ENCODE measurements at places on chromosomes 6 and 20.

DNA sequence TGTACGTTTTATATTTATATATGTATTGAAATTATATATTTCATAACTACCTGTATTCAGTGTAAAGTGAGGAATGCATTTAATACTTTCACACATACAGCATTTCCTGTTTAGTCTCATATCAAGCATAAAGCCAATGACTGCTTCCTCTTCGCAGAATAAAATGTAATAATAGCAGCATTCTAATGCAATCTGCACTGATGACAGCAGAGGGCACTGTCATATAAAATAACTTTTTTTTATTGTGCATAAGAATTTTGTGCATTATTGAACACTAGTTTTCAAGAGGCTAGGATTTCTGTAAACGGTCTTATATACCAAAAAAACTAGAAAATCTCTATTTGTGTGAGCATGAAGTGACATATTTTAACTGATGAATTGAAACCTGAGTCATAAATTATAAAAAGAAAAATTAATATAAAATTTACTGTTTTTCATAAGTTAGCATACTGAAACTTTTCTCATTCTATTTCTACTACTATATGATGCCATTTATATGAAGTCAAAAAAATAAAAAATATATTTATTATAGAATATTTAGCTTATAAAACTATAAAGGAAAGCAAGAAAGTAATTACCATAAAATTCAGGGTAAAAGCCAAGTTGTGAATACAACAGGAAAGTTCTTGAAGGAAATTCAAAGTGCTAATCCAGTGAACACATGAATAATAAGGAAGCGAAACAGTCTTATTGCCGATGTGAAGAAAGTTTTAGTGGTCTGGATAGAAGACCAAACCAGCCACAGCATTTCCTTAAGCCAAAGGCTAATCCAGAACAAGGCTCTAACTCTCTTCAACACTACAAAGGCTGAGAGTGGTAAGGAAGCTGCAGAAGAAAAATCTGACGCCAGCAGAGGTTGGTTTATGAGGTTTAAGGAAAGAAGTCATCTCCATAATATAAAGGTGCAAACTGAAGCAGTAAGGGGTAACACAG lies 36.3 kb downstream of the RNF146 start:
- DNase-seq = peak; percentile 16

- no peak for DNase-seq
These were observed 91.7 kb upstream of the PHACTR3 start for GRCh38 chr20:59512651-59513050.

GRCh38 chr6:38387461-38387860 lies 252.3 kb downstream of the BTBD9 start:
- DNase-seq = no peak

GRCh38 chr6:33633084-33633461 lies 12.0 kb downstream of the ITPR3 start:
- DNase-seq = no peak

DNA sequence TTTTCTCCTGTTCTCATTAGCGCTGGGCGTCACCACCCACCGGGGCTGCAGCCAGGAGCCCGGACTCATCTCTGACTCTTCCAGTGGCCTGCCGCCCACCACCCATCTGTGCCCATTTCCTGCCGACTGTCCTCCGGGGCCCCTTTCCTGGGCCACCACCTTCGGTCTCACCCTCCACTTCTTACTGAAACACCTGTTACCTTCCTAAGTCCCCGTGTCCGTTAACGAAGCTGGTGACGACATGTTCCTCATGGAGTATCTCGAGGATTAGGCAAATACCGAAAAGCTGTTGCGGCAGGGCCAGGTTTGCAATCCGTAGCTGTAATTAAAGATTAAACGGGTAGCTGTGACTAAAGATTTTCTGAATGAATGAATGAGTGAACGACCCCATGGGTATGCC lies 80.2 kb downstream of the SRC start:
- no peak for DNase-seq

Measured in endothelial cell (in vitro differentiated cells).